K562 (cell line): ENCODE measurements at places on chromosomes 3 and 15. TPM values are rescaled to one million over a fixed set of nuclear protein-coding genes. Genes with fewer than 3 reads are reported as not detected.

MEGF11 gene
- total RNA-seq, result not detected in 2 replicates

FURIN gene
- total RNA-seq, result 93.5 and 99.9 TPM in 2 replicates

POLQ gene
- 8.8 and 10.8 TPM in 2 replicates for total RNA-seq

C3orf80 gene
- total RNA-seq, result 0.60 and 0.75 TPM in 2 replicates

OSTN gene
- not detected in 2 replicates for total RNA-seq

ZNF770 gene
- 45.5 and 52.1 TPM in 2 replicates for total RNA-seq

NANOGP8 gene
- total RNA-seq, result not detected in 2 replicates

TMEM45A gene
- total RNA-seq, result 0.80 and 0.83 TPM in 2 replicates

SOX14 gene
- not detected in 2 replicates for total RNA-seq

EHHADH gene
- total RNA-seq, result 5.5 and 6.1 TPM in 2 replicates

HPS3 gene
- total RNA-seq, result 6.8 and 7.2 TPM in 2 replicates

CACNA2D2 gene
- 0.36 and 0.58 TPM in 2 replicates for total RNA-seq

CCR8 gene
- total RNA-seq, result not detected in 2 replicates

SPATA12 gene
- total RNA-seq, result not detected in 2 replicates

ARNT2 gene
- total RNA-seq, result not detected in 2 replicates

TMEM266 gene
- not detected in 2 replicates for total RNA-seq

LIPC gene
- 0.13 and 0.27 TPM in 2 replicates for total RNA-seq

RAB5A gene
- 50.0 and 52.7 TPM in 2 replicates for total RNA-seq
